ENCODE measurements at places on chromosomes 3 and 15.

GRCh38 chr3:60240492-60240891, 1010.8 kb downstream of the FHIT start:
- DNase-seq = no peak

- DNase-seq = peak; percentile 64
Measured at GRCh38 chr15:45187894-45188830, at the start of gene SHF. SHF (minus strand) TSS chr15:45187966; CDS start chr15:45187951, 15 bp downstream.

GRCh38 chr3:111906656-111907055, 47.6 kb downstream of the PHLDB2 start:
- DNase-seq = no peak

DNA sequence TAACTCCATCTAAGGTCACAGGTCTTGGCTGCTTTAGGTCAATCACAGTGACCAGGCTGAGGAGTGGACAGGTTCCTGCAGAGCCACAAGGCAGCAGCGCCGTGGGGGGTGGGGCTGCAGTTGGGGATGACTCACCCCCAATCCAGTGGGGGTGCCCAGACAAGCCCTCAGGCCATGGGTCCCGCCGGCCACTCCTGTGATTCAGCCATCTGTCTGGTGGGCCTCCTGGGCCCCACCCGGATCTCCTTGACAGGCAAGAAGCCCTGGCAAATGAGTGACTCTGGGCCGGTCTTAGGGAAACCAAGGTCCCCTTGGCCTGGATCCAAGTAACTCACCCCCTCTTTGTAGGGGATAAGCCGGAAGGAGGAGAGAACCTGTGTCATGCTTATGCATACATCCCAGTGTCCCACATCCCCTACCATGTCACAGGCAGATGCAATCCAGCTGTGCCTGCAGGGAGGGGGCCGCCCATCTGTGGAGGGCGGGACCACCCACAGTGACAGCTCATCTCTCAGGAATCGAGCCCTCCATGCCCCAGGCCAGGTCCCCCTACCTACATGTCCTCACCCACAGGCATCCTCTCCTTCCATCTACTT, 495 bp upstream of the COL7A1 start:
- no peak for DNase-seq

GRCh38 chr3:44419923-44420650, 57.4 kb downstream of the ZNF445 start:
- no peak for DNase-seq

DNA sequence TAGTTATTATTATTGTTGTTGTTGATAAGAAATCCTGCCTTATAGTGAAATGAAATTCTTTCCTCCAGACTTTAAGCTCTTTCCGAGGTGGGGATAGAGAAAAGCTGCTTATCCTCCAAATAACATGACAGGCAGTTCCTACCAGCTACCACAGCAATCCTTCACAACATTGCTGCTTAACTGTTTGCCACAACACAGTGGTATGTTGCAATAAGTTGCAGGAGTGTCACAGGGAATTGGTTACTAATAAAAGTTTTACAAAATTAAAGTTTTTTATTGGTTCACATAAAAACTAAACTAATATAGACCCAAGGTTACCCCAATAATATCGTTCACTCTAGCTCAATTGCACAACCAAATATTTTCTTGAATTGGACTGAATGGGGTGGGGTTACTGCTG, 57.4 kb upstream of the ICE2 start:
- DNase-seq = no peak

GRCh38 chr3:126399351-126399735, 4.6 kb downstream of the CFAP100 start:
- no peak for DNase-seq

DNA sequence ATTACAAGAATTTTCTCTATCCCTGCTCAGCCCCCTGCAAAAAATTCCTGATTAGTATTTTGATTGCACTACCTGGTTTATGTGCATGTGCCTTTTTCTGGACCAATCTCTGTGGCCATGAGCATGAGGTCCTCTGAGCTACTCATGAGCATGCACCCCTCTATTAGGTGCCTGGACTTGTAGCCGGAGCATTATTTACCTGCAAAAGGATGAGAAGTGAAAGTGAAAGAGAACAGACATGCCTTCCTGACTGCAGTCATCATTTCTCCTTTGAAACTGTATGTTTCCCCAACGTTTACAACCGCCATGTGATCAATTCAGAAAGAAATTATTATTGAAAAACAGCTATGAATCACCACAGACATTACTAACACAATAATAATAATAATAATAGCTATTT, 1008.8 kb downstream of the ROBO2 start:
- no peak for DNase-seq

DNA sequence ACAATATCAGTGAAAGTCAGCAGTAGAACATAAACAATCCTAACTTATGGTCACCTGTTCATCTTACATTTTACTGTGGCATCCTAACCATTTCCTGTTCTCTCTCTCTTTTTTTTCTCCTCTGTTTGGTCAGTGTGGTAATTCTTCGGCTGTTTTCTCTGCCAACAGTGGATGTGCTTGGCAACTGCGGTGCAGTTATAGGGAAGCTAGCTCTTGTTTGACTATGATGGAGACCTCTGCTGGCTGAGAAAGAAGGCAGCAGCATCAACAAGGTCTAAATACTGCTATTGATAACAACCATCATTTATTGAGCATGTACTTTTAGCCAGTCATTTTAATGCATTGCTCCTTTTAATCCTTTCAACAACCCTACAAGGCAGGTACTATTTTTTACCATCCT, 723 bp upstream of the DRD3 start:
- DNase-seq = peak; percentile 14

DNA sequence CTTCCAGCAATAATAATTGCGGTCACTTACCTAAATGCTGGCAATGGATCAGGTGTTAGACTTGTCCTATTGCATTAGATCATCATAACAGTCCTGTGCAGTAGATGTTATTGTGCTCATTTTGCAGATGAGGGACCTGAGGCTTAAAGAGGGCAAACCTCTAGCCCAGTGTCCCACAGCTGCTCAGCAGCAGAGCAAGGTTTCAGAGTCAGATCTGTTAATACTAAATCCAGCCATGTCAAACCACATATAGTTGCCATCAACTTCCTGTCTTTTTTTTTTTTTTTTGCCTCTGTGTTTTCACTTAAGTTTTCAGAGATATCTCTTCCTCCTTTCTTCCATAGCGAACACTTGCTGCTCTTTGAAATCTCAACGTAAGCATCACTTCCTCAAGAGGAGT, 12.1 kb downstream of the FEZF2 start:
- DNase-seq = no peak

GRCh38 chr15:51809457-51809856, 20.0 kb upstream of the TMOD3 start:
- DNase-seq = no peak

DNA sequence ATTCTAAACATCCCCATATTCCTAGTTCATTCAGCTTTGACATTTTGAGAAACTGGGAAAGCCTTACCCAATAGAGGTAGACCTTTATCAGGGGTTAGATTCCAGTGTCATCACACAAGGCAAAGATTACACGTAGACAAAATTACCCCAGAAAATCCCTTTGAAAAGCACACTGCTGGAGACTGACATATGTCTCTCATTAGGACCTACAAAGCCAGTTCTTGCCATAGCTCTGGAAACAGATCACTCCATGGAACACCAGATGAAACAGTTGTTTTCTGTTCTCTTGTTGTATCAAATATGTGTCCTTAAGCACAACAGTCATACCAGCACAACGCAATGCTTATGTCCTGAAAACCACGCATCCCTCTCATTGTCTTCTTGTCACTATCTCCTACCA, 44.7 kb downstream of the RARB start:
- no peak for DNase-seq

- no peak for DNase-seq
Measured at GRCh38 chr3:87201727-87202126, 25.4 kb upstream of the CHMP2B start.

- no peak for DNase-seq
Measured at GRCh38 chr15:91150502-91151160, 50.6 kb downstream of the SV2B start.

DNA sequence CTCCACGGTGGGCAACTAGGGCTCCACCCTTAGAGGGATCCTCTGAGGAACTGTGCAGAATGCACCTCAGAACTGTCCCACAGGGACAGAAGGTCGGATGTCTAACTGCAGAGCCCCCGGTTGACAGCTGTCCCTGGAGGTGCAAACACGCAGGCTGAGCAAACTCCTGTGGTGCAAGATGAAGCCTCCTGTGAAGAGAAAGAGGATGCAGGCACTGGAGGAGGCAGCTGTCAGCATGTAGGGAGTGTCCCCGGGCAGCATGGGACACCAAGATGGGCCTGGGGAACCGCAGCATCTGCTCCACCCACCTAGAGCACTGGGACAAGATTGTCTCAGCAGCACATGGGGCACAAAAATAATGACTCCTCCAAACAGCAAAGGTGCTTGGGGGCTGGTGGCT, 258.9 kb downstream of the ABHD5 start:
- DNase-seq = no peak

- no peak for DNase-seq
Measured at GRCh38 chr3:141429371-141430035, 57.3 kb upstream of the RASA2 start.

GRCh38 chr3:146705225-146705624, 100.1 kb upstream of the PLSCR5 start:
- no peak for DNase-seq

- DNase-seq = no peak
Measured at GRCh38 chr3:27507111-27507510, 22.9 kb upstream of the SLC4A7 start.

GRCh38 chr3:44478055-44478468, 592 bp upstream of the ZNF445 start:
- DNase-seq = no peak

GRCh38 chr3:197001972-197002700, 27.5 kb downstream of the MELTF start:
- no peak for DNase-seq

- no peak for DNase-seq
Measured at GRCh38 chr3:97827741-97828471, 6.1 kb downstream of the CRYBG3 start.

- no peak for DNase-seq
Measured at GRCh38 chr15:39404767-39405181, 176.1 kb upstream of the THBS1 start.

- no peak for DNase-seq
Measured at GRCh38 chr15:97504031-97504792, 456.3 kb upstream of the ARRDC4 start.

- DNase-seq = peak; percentile 63
Measured at GRCh38 chr3:16884084-16884747, 539 bp upstream of the PLCL2 start.

DNA sequence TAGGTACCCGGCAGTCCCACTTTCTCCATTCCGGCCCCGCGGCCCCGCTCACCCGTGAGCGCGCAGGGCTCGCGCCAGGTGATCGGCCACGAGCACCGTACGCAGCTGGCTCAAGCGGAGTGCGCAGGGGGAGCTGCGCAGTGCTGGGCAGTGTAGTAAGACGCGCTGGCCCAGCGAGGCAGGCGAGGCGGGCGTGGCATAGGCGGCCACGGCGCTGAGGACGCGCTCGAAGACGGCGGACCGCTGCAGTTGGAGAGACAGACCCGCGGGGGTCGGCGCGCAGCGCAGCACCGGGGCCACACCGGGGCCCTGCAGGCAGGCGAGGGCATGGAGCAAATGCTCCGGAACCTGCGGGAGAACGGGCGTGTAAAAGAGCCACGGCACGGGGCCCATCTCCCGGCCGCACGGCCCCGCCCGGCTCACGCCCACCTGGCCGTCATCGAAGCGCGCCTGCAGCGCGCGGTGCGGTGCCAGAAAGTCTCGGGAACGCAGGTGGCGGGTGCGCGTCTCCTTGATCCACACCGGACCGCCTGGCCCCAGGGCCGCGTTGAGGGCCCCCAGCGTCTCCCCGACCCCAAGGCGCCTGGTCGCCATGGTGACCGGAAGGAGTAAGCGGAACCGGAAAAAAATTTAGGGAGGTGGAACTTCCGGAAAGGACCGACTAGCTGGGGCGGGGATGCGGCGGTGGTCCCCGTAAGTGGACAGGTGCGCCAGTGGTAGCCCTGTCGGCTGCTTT, at the start of gene DALRD3:
Gene DALRD3 (minus strand): TSS at position 610 of the 736 bp plus-strand sequence. CDS start 16 bp downstream, at position 594.
- DNase-seq = peak; percentile 53

- no peak for DNase-seq
Measured at GRCh38 chr3:132464066-132464465, 46.8 kb downstream of the DNAJC13 start.

GRCh38 chr15:44231842-44232241, 36.8 kb upstream of the FRMD5 start:
- DNase-seq = no peak

- DNase-seq = no peak
Measured at GRCh38 chr3:54053211-54053610, 69.1 kb upstream of the CACNA2D3 start.

- DNase-seq = no peak
Measured at GRCh38 chr3:112097378-112097777, 11.2 kb downstream of the C3orf52 start.

- no peak for DNase-seq
Measured at GRCh38 chr15:51374131-51374530, 32.7 kb downstream of the GLDN start.

DNA sequence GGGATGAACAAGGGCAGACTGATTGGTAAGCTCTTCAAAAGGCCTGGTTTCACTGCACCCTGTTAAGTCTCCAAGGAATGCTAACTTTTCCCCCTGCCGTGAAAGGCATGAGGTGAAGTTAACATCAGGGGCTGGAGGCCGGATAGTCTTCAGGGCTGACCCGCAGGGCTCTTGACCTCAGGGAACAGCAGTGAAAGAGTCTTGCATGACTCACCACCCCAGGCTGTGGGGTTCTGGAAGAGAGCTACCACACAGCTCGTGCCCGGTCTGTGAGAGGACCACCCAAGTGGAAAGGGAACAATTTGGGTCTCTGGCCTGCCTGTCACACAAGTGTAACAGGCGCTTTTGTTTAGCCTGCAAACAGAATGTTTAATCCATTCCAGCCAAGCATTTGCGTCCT, 504.9 kb downstream of the EDEM1 start:
- no peak for DNase-seq

- DNase-seq = no peak
Measured at GRCh38 chr3:43734685-43735084, 43.9 kb downstream of the ABHD5 start.

GRCh38 chr15:55124616-55125015, 72.1 kb downstream of the RSL24D1 start:
- no peak for DNase-seq

DNA sequence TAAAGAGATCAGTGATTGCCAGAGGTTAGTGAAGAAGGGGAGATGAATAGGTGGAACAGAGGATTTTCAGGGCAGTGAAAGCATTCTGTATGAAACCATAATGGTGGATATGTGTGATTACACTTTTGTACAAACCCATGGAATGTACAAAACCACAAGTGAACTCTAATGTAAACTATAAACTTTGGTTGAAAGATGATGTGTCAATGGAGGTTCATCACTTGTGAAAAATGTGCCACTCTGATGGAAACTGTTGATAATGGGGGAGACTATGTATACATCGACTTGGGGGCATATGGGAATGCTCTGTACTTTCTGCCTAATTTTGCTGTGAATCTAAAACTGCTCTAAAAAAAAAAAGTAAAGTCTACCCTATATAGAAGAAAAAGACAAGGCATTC, 68.7 kb upstream of the ARHGEF3 start:
- no peak for DNase-seq
